ENCODE measurements at places on chromosomes 6 and 20.

DNA sequence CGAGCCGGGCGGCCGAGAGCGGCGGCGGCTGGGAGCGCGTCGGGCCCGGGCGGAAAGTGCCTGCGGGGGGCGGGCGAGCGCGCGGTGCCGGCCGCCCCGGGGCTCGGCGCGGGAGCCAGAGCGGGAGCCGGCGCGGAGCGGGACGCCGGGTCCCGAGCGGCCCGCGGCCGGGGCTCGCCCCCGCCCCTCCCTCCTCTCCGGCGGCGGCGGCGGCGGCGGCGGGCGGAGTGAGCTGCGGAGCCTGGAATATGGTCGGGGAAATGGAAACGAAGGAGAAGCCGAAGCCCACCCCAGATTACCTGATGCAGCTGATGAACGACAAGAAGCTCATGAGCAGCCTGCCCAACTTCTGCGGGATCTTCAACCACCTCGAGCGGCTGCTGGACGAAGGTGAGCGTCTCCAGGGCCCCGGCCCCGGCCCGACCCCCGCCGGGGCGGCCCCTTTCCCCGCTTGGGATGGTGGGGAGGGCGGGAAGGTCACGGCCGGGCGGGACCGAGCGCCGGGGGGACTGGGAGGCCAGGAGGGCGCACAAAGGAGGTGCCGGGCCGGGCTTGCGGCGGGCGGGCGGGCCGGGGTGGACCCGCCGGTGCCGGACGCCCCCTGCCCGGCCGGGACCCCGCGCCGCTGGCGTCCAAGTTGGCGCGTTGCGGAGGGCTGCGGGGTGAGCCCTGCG lies 565 bp downstream of the QKI start:
- peak; percentile 42 for DNase-seq

DNA sequence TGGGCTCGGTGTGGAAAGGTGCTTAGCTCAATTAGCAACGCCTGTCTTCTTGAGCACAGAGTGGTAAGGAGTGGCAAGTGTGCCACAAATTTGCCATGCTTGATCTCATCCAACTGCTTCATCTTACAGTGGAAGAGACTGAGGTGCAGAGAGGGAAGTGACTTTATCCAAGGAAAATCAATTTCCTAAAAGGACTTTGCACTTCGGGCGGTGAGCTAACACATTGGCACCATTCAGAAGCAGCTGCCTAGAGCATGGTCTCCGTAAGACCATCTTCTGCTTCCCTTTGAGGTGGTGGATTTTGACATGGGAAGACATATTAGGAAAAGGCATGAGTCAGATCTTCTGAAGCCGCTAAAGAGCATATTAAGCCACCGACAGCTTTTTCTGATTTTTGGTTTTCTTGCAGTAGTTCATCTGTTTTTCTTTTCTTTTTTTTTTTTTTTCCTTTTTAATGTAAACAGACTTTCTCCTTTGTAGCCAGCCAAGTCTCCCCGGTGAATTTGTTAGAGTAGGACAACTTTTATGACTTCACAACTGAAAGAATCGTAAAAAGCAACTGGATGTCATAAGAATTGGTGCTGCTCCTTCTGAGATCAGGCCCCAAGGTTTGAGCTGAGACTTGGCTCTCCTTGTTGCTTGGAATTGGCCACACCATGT lies 273.2 kb downstream of the CDC5L start:
- no peak for DNase-seq

- no peak for DNase-seq
Measured at GRCh38 chr6:4632421-4632820, 143.8 kb upstream of the CDYL start.

DNA sequence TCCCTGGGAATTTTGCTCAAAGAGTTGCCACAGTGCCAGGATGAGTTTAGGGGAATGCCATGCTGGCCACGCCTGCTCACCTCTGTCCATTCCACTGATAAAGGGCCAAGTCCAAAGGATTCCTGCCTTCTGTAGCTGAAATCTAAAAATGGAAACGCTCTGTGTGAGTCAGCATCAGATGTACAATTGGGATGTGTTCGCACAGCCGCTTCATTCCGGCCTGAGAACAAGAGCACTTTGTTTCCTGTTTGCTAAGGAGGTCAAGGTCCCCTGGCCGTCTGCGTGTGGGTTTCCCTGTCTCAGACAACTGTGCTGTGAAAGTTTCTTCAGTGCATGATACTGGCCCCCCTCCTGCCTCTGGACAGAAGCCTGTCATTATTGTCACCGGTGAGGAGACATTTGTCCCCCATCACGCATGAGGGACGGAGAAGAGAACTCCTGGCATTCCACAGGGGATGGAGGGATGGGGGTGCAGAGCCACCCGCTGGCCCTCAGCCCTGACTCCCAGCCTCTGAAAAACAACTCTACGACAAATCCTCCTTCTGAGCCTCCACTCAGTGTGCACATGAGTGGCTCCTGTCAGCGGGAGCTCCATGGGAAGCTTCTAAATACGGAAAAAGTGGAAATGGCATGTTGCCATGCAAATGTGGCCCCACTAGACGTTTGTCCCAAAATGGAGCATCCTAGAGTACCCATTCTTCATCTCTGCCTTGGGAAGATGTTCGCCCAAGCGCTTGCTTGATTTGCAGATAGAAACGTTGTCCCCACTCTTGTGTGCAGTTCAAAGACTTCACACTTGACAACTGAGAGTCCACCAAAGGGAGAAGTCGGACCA lies 143.5 kb upstream of the AFDN start:
- no peak for DNase-seq

DNA sequence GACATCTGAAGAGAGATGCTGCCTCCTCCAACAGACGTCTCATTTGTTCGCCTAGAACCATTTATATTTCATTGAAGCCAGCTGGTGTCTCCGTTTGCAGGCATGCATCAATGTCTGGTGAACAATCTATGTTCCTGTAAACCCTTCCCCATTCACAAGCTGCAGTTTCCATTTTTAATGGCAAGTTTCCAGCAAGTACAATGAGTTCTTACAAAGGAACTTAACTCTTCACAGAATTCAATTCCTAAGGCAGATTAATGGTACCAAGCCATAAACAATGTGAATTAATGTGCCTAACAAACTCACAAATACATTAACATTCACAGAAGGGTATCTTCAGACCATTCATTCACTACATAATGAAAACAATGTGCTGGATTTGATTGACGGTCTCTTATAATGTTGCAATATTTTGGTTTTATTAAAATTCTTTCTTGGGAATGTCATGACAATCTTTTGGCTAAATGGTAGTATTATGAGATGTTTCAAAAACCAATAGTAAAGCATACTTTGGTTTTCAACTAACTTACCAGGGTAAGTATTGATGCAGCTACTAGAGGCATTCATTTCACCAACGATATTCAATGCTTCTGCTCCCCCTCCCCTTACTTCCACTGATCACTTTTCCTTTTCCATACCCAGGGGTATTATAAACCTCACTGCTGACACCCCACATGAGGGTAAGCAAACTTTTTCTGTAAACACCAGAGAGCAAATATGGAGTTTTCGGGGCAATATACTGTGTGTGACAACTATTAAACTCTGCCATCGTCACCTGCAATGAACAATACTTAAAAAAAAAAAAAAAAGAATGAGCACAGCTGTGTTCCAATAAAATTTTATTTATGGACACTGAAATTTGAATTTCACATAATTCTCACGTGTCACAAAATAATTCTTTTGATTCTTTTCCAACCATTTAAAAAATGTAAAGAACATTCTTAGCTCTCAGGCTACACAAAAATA lies 4.2 kb downstream of the AKIRIN2 start:
- peak; percentile 48 for DNase-seq

DNA sequence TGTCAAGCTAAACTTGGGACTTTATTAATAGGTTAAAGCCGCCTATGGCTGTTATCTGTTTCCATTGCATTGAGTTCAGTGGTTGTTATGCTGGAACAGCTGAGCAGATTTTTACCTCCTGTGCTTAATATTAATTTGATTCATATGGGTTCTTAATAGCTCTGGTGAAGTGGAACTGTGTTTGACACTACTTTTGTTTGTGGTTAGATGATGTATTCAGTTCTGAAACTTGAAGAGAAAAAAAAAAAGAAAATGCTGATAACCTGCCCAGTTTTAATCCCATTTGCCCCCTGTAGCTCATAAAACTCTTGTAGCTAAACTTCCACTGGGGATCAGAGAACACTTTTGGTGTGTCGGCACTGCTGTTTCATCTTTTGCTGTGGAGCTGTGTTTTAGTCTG lies 117.8 kb downstream of the ZDHHC14 start:
- no peak for DNase-seq

DNA sequence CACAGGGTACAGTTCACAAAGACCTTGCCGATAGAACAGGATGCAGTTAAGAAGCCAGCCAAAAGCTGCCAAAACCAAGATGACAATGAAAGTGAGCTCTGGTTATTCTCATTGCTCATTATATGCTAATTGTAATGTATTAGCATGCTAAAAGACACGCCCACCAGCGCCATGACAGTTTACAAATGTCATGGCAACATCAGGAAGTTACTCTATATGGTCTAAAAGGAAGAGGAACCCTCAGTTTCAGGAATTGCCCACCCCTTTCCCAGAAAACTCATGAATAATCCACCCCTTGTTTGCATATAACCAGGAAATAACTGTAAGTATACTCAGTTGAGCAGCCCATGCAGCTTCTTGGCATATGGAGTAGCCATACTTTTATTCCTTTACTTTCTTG lies 748.7 kb downstream of the QKI start:
- no peak for DNase-seq

DNA sequence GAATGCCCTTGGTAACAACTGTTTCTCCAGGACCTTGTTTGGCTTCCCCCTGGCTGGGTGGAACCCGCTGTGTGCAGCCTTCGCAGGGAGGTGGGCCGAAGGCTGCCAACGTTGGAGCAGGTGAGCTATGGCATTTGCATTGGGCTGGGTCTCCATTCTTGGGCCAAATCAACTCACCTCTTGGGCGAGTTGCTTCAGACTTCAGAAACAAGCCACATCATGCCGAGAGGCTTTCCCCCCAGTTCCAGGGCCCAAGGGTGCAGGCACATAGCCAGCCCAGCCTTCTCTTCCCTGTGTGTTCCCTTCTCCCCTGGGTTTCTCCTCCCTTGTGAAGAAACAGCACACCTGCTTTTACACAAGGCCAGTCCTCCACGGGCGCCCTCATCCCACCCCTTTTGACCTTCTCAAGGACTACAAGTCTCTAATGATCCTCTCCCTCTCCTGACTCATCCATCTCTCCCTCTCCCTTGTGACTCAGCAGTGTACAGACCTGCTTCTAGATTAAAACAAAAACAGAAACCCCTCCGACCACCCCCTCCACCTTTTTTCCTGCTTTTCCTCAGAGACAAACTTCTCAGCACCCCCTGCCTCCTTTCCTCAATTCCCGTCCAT lies 41.6 kb downstream of the FAM209B start:
- DNase-seq: peak; percentile 37

- DNase-seq: no peak
Measured at GRCh38 chr6:42911171-42912021, 4.5 kb upstream of the PTCRA start.

DNA sequence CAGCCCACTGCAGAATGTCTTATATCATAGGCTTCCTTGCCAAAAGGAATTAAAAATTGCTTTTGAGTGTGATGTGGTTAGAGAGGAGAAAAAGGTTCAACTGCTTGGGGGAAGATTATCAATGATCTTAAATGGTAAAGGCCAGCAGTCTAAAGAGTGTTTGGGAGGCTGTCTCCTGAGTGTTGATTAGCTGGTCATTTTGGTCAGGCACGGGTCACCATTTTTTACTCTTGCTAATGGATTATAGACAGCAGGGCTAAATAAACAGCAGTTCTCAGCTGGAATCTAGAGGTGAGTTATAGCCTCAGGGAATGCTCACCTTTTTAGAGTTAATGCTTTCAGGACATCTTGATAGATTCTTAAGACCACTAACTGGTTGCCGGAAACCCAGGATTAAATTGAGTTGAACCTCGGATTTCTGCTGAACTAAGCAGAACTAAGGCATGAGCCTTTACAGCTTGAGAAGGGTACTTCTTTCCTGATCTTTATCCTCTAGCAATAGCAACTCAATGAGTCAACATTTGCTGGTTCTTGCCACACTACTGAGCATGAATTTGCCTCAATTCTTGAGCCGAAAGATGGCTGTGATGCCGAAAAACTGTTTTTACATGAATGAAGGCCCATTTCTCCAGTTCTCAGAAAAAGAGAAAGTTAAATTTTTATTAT lies 120.4 kb downstream of the LRRC1 start:
- DNase-seq: no peak

DNA sequence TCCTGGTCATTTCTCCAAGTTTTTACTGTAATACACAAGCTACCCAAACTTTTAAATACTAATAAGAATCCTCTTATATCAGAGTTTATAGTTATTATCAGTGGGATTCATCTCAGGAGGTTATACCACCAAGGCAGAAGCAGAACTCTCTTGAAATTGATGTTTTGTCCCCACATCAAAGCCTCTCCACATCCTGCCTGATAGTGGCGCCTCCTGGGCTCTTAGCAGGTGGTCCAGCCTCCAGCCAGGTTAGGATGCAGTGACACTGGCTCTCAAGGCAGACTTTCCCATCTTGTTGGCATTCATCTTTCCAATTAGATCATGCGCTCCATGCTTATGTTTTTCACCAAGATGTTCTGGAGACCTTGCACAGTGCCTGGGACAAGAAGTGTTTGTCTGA lies 81.8 kb upstream of the INSM1 start:
- no peak for DNase-seq

DNA sequence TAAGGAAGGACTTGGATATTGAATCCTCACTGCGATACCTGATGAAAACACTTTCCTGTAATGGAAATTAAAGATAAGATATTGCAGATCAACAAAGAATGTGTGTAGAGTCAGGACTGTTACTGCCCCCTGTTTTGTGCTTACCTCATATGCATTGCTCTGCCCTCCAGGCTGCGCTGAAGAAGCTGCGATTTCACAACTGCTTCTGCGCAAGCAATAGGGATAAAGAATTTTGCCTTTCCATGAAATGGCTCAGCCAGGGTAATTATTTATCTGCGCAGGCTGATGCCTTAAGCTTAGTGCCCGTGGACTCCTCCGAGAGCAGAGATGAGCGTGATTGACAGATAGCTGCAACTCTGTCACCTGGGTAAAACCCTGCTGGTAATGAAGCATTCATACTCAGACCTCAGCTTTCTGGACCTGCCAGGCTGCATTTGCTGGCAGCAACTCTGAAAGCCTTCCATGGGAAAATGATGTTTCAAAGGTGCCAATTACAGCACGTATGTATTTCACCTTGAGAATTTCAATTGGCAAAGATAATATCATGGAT lies 370.6 kb downstream of the SAMD5 start:
- DNase-seq: no peak

DNA sequence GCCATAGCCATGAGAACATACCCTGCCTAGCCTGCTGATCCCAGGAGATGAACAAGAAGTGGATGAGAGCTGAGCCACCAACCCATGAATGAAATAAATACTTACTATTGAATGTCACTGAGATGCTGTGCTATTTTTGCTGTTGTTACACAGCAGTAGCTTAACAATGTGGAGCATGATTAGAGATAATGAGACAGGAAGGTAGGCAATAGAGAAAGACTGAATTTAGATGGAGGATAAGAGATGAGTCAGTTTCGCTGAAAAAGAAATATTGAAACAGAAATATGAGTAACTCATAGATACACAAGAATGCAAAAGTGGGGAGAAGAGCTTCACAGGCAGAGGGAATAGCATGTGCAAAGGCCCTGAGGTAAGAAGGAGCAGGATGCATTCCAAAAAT lies 94.9 kb upstream of the TOP1 start:
- no peak for DNase-seq

- DNase-seq: no peak
Measured at GRCh38 chr20:19083136-19083621, 129.3 kb upstream of the SLC24A3 start.

- no peak for DNase-seq
Measured at GRCh38 chr6:41591122-41591521, 44.9 kb downstream of the FOXP4 start.

GRCh38 chr6:134447423-134447822 lies 129.5 kb upstream of the SGK1 start:
- peak; percentile 37 for DNase-seq

- DNase-seq: no peak
Measured at GRCh38 chr6:12356983-12357972, 67.1 kb downstream of the EDN1 start.

- no peak for DNase-seq
Measured at GRCh38 chr20:42837456-42837855, 352.2 kb downstream of the PTPRT start.
